ENCODE measurements at places on chromosomes 11 and 22. TPM values are rescaled to one million over a fixed set of nuclear protein-coding genes. Genes with fewer than 3 reads are reported as not detected.

DNA sequence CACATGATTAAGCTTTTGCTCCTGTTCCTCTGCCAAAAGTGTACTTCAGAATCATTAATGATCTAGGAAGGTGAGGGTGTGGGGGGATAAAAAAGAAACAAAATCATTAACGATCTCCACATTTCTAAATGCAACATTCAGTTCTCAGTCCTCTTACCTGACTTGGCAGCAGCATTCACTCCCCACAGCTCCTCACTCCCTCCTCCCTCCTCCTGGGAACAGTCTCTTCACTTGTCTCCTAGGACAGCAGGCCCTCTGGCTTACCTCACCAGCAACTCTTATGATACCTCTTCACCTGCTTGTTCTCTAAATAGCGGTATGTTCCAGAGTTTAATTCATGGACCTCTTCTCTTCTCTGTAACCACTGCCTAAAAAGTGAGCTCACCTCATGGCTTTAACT, 56.5 kb upstream of the APOA1 start:
- H3K27ac ChIP-seq = no peak overlapping the region
- H3K36me3 ChIP-seq = peaks cover 15% of the 10 kb centered on the region
- no peak for DNase-seq
- H3K4me3 ChIP-seq = no peak overlapping the region
- no peaks in the 10 kb centered on the region for H3K4me1 ChIP-seq
- H3K27me3 ChIP-seq = no peaks in the 10 kb centered on the region

Gene CTNND1
- 179 TPM for total RNA-seq

DNA sequence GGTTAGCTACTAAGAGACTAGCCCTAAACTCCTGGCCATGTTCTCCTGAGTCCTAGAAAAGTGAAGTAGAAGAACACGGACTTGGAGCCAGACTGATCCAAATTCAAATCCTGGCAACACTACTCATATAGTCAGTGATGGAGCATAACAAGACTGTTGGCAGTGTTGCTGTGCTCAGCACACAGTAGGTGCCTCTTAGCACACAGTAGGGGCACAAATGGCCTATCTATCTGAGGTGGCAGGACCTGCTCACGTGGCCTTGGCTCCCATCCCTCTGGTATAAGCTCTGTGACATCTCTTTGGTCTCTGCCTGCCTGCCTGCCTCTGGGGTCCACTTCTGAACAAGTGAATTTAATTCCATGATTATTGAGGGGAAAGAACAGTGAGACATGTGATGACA, 15.4 kb downstream of the TENM4 start:
- peaks cover 9% of the 10 kb centered on the region for H3K4me1 ChIP-seq
- no peaks in the 10 kb centered on the region for H3K36me3 ChIP-seq
- no peaks in the 10 kb centered on the region for H3K27me3 ChIP-seq
- DNase-seq = no peak

Gene MS4A15
- not detected for total RNA-seq

Gene CASP5
- total RNA-seq = not detected

GRCh38 chr11:93567401-93567895, 24.3 kb upstream of the SMCO4 start:
- peaks cover 16% of the 10 kb centered on the region for H3K4me1 ChIP-seq
- H3K36me3 ChIP-seq = no peaks in the 10 kb centered on the region
- no peak overlapping the region for H3K27ac ChIP-seq
- no peak overlapping the region for H3K4me3 ChIP-seq
- no peaks in the 10 kb centered on the region for H3K27me3 ChIP-seq

Gene LRRC32
- total RNA-seq = 66.3 TPM

GRCh38 chr22:46244771-46245170, 5.3 kb downstream of the CDPF1 start:
- no peaks in the 10 kb centered on the region for H3K27me3 ChIP-seq
- no peak overlapping the region for H3K4me3 ChIP-seq
- DNase-seq = no peak
- no peaks in the 10 kb centered on the region for H3K36me3 ChIP-seq

Gene CECR2
- 0.98 TPM for total RNA-seq
